NCI-H1436 treated with DMSO at 0.1 percent for 48 hours (cell line): ENCODE measurements at places on chromosomes 11 and 22.

DNA sequence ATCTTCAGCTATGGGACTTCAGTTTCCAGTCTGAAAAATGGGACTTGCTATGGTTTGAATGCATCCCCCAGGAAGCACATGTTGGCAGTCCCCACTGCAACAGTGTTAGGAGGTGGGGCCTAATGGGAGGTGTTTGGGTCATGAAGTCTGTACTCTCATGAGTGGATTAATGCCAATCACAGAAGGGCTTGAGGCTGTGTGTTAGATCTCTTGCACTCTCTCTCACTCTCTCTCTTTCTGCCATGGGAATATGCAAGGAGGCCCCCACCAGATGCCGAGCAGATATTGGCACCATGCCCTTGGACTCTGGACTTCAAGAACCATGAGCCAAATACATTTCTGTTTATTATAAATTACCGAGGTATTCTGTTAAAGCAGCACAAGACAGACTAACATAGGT lies 7.8 kb upstream of the AP1B1 start:
- DNase-seq, result no peak

GRCh38 chr11:132332521-132332920 lies 962.1 kb downstream of the NTM start:
- DNase-seq, result no peak

- DNase-seq, result no peak
Observed at GRCh38 chr22:24985826-24986214, 33.3 kb downstream of the KIAA1671 start.

GRCh38 chr11:44267006-44267749 lies 42.8 kb downstream of the ALX4 start:
- DNase-seq, result no peak

DNA sequence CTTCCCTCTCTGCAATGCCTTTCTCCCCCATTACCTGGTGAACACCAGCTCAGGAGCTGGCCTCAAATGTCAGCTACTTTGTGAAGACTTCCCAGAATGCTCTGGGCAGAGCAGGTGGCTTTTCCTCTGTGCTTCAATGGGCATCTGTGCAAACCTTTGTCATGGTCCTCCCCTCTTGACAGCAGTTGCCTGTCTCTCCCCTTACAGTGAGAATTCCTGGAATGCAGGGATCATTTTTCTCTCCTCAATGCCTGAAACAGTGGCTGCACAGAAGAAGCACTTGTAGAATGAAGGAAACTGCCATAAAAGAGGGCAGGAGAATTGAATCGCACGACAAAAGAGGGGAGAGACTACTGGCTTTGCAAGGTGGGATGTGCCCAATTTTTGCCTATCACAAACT lies 92.8 kb upstream of the NARS2 start:
- DNase-seq, result no peak

DNA sequence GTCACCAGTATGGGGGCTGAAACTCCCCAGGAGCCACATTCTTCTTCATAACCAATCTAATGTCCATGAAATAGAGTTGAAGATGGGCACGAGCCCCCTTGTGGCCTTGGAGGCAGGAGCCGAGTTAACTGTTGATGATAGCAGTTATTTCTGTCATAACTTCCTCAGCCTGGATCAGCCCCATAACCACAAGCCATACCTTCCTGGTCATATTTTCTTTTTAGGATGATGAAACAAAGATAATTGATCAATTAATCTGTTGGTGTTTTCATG lies 65.0 kb upstream of the TTC12 start:
- no peak for DNase-seq

GRCh38 chr11:121767433-121767832 lies 314.7 kb upstream of the SORL1-AS1 start:
- no peak for DNase-seq

DNA sequence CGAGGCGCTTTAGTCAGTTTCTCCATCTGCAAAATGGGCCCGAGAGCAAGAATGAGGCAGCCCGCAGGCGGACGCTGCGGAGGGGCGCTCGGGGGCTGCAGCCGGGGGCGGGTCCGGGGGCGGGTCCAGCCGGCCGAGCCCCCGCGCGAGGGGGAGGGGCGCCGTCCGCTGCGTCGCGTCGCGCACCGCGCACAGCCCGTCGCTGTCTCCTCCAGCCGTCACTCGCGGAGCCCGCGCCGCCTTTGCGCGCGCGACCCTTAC lies 282 bp downstream of the PC start:
- DNase-seq, result no peak

GRCh38 chr11:114280696-114281095 lies 15.5 kb upstream of the NNMT start:
- peak; percentile 7 for DNase-seq

- DNase-seq, result no peak
Observed at GRCh38 chr11:34844463-34845112, 71.6 kb downstream of the APIP start.

DNA sequence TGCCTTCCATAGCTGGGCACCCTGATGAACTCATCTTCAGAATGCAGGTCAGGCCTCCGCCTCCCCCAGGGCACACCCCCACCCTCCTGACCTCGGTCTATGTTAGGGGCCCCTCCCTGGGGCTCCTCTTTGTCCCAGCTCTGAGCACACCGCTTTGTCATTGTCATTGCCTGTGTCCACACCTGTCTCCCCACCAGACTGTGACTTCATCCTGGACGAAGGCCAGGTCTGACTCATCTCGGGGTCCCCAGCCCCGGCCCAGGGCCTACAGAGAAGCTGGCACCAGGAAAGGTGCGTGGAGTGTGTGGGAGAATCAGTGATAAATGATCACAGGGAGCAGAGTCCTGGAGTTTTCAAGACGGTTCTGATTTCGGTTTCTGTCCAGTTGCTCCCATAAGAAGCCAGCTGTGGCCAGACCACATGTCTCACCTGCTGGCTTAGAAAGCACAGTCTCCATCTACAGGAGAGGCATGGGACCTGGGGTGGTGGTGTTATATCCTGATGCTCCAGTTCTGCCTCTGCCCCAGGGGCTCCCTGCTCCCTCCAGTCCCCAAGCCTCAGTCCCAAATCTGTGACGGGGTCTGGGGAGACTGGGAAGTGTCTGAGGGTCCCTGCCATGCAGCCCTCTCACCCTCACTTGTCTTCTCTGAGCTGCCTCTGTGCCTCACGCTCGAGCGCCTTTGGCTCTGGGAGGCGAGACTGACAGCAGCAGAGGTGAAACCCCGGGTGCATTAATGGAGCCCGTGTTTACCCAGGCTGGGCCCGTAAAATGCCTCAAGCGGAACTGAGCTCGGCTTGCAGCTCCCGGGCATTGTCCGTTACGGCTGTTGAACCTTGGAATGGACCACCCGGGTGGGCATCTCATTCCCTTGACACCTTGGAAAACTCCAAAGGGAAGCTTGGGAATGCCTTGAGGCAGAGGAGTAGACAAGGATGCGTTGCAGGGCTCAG lies 85.5 kb upstream of the WNT11 start:
- no peak for DNase-seq

DNA sequence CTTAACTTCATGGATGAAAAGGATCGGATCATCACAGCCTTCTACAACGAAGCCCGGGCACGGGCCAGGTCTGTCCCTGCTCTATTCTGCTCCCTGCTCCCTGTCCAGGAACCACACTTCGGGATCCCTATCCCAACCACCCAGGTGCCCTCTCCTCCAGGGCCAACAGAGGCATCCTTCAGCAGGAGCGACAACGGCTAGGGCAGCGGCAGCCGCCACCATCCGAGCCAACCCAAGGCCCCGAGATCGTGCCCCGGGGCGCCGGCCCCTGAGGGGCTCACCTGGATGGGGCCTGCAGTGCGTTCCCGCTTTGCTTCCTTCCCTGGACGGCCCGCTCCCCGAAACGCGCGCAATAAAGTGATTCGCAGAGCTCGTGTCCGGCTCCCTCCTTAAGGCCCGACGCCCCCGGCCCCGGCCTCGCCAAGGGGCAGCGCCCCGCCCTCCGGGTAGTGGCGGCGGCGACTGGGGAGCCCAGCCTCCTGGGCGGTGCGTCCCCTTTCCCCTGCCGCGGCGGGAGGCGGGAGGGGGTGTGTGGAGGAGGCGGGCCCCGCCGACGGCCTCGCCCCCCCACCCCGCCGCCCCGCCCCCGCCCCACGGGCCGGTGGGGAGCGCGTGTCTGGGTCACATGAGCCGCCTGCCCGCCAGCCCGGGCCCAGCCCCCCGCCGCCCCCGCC lies at the start of gene VEGFB:
TSS of gene VEGFB (plus strand) at position 672 of the 674 bp plus-strand sequence. CDS start 250 bp downstream, outside the sequence.
- no peak for DNase-seq

GRCh38 chr11:2653198-2653551 lies 46.6 kb downstream of the KCNQ1OT1 start:
- DNase-seq, result no peak

DNA sequence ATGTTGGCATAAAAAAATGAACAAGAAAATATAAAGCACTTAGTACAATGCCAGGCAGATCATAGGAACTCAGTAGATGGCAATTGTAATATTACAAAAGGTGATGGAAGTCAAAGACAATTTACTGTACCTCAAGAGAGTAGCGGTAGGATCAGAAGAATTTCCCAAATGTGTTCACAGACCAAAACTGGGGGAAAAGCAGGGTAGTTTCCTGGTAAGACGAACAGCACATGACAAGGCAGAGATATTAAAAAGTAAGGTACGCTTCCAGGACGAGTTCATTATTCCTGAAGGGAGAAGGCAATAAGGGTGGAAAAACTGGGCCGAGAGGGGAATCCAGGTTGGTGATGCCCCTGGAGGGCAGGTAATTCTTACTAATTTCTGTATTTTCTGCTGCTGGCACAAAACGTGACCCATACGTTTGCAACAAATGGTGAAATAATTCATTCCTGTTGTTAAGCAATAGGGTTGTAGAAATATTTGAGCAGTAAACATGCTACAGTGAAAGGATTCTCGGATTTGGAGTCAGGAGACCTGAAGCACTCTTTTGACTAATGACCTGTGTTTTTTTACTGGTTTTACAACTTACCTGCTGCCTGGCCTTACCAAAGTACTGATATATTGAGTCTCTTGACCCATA lies 786 bp upstream of the ANKRD42 start:
- DNase-seq, result no peak
